ENCODE measurements at places on chromosomes 7 and 10.

- DNase-seq, result no peak
Measured at GRCh38 chr10:112741830-112742402, 208.1 kb upstream of the TCF7L2 start.

- no peak for DNase-seq
Measured at GRCh38 chr7:116797612-116798011, 64.8 kb upstream of the CAPZA2 start.

DNA sequence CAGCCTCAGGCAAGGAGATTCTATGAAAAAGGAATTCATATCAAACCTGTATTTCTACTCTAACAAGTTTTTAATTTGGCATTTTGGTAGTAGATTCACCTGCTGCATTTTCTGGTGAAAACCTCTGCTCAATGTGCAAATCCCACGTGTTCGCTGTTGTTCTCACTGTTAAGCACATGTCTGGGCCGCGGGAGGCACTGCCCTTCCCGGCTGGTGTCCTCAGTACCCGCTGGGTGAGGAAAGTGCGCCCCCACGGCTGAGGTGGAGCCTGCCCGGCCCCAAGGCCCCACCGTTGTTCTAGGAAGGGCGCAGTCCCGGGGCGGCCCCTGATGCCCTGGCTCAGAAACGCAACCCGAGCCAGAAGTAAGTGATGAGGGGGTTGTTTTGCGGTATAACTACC lies 193.4 kb upstream of the VWC2 start:
- DNase-seq, result no peak

- DNase-seq, result no peak
Measured at GRCh38 chr7:93981480-93981874, 22.7 kb downstream of the BET1 start.

GRCh38 chr10:62185919-62186692 lies 82.5 kb downstream of the RTKN2 start:
- DNase-seq, result no peak

DNA sequence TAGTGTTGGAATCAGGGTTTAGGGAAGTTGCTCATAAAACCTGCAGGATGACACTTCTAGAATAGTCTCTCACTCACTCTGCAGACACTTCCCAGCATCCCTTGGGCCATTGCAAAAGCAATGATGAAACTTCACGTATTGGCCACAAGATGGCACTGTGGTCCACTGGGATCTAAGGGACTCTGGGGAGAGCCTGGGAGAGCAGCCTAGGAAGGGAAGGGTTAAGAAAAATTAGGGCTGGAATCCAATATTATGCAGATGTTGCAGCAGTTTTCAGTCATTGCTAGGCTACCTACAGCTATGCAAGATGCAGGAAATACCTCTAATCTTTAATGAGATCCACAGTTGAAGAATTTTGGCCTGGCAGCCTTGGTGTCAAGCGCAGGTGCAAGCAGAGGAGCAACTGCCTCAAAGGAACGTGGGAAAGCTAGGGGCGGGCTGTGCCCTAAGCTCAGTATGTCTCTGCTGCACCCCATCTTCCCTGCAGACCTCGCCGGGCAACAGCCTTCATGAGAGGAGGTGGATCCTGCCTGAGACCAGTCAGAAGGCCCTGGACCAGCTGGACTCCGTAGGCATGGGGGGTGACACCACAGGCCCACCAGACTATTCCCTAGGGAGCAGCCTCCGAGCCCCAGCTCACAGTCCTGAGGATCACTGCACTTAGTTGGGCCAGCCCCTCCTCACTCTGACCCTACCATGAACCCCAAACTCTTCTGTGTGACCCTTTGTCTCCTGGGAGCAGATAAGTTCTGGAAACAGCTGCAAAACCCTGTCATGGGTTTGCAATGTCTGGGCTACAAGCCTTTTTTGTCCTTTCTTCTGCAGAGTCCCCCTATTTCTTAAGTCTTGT lies 127.9 kb upstream of the PRSS58 start:
- DNase-seq, result no peak

DNA sequence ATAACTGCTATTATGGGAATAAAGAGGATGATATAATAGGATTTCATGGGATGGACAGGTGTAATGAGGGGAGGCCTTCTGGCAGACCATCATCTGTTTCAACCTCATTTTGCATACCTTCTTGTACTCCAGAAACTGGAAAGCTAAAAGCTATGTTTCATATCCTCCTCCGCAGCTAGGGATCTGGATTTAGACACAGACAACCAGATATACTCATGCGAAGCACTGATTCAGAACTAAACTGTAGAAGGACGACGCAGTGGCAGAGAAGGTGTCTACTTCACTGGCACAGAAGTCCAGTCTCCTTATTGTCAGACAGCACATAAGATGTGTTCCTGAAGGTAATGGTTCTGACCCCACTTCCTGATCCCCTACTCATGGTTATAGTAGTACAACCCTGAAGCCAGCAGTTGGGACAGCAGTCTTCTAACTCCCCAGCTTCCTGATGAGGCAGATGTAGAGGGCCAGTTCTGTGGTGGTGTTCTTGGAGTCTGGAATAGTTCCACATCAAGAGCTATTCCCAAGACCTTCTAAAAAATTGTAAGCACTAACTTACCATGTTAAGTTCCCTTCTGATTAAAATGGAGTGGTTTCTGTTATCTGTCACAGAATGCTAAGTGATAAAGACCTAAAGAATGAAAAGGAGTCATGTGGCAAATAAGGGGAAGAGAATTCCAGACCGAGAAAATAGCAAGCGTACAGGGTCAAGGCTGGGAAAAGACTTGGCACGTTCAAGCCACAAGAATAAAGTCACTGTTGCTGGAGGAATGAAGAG lies 550.3 kb downstream of the GRM8 start:
- no peak for DNase-seq

GRCh38 chr10:43824934-43825333 lies 176.3 kb upstream of the ZNF32 start:
- no peak for DNase-seq

GRCh38 chr10:7826971-7827370 lies 8.7 kb downstream of the TAF3 start:
- DNase-seq, result no peak

GRCh38 chr10:5147255-5147980 lies 37.5 kb downstream of the AKR1C8 start:
- DNase-seq, result no peak

DNA sequence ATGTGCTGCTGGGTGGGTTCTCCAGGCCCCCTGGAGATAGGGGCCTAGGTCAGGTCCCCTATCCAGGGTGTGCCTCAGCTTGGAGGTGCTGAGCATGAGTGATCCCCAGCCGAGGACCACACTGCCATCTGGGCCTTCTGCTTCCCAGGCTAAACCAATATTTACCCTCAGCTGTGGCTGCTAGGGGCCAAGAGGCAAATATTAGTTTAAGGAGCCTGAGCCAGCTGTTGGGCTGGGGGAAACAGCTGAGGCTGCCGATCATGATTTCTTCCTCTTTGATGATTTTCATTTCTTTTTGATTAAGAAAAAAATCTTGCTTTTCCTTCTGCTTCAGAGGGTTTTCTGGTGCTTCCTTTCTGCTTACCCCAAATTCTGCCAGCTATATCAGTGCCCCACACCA lies 83.4 kb downstream of the NEURL1 start:
- DNase-seq, result no peak

All from D721Med (cell line).